ENCODE measurements at places on chromosomes 7 and 10.

GRCh38 chr7:26794541-26794940 is 69.8 kb downstream of the SKAP2 start:
- no peak for DNase-seq

- DNase-seq, result no peak
These were observed 7.2 kb downstream of the UPP1 start for GRCh38 chr7:48096273-48096672.

DNA sequence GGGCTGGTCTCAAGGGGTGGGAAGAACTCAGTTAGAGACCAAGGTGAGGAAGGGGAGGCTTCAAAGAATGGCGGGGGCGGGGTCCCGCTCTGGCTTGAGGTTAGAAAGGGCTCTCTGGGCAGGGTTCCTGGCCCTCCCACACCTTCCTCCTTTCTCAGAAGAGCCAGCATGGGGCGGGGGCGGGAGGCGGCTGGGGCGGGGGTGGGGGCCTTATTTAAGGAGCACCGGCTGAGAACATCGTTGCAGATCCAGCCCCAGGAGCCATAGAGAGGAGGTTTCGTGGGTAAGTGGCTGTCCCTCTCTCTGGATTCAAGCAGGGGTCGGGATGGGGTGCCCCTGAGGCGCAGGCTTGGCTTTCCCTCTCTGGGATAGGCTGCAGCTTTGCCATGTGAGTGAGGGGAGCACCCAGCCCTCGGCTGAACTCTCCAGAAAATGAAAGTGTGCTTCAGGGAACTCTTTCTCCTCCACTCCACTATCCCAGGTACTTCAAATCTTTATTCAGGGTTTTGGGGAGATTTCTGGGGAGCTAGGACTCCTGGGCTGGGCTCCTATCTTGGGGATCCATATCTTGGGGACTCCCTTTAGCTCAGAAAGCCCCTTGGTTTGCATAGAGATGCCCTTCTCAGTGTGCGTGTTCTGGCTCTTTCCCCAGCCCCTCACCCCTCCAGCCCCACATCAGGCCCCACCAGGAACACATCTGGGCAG is 3.3 kb upstream of the CUEDC2 start:
- DNase-seq, result no peak

DNA sequence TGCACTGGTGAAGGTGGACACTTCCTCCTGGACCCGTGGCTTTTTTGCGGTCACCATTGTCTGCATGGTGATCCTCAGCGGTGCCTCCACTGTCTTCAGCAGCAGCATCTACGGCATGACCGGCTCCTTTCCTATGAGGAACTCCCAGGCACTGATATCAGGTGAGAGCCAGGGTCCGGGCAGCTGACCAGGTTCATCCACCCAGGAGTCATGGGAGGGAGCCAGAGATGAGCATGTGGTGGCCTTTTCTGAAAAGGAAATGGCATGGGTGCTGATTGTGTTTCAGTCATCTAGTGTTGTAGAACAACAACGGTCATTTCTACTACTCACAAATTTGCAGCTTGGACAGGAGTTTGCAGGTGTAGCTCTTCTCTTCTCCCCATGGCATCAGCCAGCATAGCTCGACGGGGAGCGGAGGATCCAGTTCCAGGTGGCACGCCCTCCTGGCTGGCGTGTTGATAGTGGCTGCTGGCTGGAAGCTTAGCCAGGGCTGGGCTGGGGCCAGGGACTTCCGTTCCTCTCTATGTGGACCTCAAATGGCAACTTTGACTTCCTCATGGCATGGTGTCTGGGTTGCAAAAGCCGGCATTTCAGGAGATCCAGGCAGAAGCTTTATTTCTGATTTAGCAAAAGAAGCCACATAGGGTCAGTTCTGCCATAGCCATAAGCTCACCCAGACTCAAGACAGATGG is 32.7 kb downstream of the SLC29A3 start:
- no peak for DNase-seq

DNA sequence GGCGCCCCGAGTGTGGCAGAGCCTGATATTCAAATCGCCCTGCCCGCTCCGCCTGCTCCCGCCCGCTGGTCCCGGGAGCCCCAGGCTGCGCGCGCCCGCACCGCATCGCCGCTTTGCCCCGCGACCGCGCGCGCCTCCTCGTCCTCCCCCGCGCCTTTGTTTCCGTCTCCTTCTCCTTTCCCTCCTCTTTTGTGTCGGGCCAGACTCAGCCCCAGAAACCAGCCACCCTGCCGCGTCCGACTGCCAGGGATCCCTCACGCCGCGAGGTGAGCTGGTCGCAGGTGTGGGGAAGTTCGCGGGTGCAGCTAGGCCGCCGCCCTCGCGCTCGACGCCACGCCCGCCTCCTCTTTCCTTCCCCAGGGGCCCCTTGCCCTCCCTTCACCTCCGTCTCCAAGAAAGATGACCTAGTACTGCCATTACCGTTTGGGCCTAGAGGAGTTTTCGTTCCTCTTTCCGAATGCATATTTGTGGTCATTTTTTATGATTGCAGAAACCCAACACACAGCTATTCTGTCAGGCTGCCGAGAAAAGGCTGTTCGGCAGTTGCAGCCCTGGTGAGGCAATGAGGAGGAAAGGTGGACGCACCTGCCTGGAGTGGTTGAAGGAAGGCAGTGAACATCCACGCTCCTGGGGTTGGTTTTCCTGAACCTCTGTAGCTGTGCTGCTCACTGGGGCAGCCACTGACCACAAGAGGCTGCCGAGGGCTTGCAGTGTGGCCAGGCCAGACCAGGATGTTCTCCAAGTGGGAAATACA is 107.3 kb downstream of the SNX10 start:
- peak; percentile 15 for DNase-seq

DNA sequence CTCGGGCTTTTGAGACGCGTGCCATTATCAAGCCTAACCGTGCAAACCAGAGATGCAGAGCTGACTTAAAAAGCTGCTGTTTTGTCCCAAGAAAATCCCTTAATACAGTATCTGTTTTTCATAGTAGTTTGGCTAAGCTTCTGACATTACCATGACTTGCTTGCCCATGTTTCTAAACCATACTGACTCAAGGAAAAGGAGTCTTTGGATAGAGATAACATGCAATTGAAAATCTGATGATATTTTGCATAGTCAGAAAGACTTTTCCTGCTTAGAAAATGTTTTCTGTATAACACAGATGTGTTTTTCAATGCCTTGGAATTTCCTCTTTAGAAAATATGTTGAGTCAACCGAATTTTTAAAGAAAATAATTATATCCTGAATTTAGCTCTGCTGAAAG is 21.5 kb upstream of the AKR1E2 start:
- no peak for DNase-seq

DNA sequence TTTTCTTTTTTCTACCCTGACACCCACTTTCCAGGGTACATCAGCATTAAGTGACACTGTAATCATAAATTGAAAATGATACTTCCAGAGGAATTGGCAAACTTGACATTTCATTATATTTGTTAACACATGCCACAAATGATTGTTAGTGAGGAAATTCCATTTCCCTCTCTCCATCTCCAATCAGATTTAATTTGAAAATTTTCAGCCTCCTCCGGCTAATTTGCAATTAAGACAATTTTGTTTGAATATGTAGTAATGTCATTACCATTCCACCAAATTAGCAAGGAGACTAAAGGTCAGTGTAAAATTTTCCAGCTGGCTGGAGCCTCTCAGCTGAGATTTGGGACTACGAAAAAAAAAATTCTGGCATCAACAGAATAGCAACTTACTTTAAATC is 242.7 kb downstream of the FOXP2 start:
- DNase-seq, result no peak

DNA sequence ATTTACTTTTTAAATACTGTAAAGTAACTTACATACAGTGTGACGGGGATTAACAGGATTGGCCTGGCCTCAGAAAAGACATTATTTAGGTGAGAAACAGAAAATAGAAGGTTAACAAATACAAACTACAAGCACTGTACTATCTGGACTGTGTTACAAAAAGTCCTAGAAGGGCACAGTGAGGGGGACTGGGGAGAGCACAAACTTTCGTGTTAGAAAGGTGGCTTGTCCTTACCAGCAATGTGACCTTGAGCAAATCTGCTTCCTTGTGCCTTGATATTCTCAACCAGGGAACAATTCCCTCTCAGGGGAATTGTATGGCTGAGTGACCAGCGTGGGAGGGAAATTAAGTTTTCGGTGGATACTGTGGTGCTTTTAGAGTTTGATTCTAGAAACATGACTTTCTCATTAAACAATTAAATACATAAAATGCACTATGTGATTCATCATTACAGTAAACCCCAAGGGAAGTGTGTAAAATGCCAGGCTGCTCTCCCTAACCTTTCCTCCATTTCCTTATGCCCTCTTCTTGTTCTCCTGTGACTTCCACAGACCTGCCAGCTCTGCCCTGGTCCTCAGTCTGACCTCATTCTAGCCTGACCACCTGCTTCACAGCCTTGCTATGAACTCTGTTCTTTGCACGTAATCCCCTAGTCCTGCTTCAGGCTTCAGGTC is 57.7 kb downstream of the OSBPL3 start:
- no peak for DNase-seq

DNA sequence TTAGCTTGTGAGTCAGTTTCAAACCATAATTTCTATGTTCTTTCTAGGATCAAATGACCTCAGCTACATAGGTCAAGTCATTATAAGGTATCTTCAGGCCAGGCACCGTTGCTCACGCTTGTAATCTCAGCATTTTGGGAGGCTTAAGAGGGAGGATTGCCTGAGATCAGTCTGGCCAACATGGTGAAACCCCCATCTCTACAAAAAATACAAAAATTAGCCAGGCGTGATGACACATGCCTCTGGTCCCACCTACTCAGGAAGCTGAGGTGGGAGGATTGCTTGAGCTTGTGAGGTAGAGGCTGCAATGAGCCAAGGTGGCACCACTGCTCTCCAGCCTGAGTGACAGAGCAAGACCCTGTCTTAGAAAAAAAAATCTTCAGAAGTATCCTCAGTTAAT is 362.3 kb downstream of the GATA3 start:
- peak; percentile 30 for DNase-seq

DNA sequence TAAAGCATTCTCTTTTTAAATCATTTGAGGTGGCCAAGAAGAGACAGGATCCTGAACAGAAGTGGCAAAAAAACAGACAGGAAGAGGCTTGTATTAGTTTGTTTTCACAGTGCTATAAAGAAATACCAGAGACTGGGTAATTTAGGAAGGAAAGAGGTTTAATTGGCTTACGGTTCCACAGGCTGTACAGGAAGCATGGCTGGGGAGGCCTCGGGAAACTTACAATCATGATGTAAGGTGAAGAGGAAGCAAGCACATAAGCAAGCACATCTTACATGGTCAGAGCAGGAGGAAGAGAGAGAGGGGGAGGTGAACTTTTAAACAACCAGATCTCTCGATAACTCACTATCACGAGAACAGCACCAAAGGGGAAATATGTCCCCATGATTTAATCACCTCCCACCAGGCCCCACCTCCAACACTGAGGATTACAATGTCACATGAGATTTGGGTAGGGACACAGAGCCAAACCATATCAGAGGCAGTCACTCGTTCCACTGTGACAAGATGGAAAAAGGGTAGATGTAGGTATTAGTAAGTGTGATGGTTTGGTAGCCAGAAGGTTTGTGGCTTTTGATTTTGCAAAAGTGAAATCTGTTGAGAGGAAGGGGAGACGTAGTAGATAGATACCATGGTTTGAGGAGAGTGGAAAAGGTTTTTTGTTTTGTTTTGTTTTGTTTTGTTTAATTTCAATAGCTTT is 5.1 kb downstream of the MSRB2 start:
- DNase-seq, result no peak

GRCh38 chr10:91163269-91163868 is 57.1 kb upstream of the PCGF5 start:
- peak; percentile 71 for DNase-seq

GRCh38 chr7:65962033-65962432 is 20.0 kb downstream of the GUSB start:
- no peak for DNase-seq

GRCh38 chr10:83539528-83540308 is 599.6 kb upstream of the GHITM start:
- DNase-seq, result no peak

Data from stimulated activated CD8-positive, alpha-beta memory T cell treated with anti-CD3 and anti-CD28 coated beads, Interleukin-15, amount 100 ng/mL, for 48 hours (primary cell).